ENCODE measurements at places on chromosomes 16 and 17. TPM values are rescaled to one million over a fixed set of nuclear protein-coding genes. Genes with fewer than 3 reads are reported as not detected.
A peak's percentile ranks its signal among the peaks of the same experiment; 100 is the strongest.

GRCh38 chr16:7736138-7736665 lies 403.6 kb downstream of the RBFOX1 start:
- no peak for DNase-seq
- no peak overlapping the region for H3K27ac ChIP-seq
- no peaks in the 10 kb centered on the region for H3K36me3 ChIP-seq

GRCh38 chr17:1711804-1712203 lies 1.6 kb upstream of the TLCD2 start:
- no peaks in the 10 kb centered on the region for H3K27me3 ChIP-seq
- peaks cover 43% of the 10 kb centered on the region for H3K4me1 ChIP-seq
- H3K4me3 ChIP-seq, result peak overlapping the region; percentile 97
- DNase-seq, result no peak
- H3K36me3 ChIP-seq, result peaks cover 32% of the 10 kb centered on the region
- H3K27ac ChIP-seq, result peak overlapping the region; percentile 93

DNA sequence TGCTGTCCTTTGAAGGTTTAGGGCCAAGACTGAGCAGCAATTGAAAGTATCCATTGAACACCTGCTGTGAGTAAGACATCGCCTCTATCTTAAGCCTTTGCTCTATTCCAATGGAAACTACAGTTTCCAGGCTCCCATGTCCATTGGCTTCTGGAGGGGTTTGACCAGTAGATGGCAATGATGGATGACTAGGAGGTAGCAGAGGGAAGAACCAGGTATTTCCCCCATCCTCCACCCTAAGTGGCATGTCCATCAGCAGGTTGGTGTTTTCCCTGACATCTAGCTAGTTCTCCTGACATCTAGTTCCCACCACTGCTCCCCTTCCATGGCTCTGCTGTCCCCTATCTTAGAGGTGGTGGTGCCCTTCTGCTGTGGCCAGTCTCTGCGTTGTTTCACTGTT lies 58.7 kb downstream of the CENPV start:
- H3K36me3 ChIP-seq, result peaks cover 2% of the 10 kb centered on the region
- no peak overlapping the region for H3K4me3 ChIP-seq
- no peaks in the 10 kb centered on the region for H3K4me1 ChIP-seq

DNA sequence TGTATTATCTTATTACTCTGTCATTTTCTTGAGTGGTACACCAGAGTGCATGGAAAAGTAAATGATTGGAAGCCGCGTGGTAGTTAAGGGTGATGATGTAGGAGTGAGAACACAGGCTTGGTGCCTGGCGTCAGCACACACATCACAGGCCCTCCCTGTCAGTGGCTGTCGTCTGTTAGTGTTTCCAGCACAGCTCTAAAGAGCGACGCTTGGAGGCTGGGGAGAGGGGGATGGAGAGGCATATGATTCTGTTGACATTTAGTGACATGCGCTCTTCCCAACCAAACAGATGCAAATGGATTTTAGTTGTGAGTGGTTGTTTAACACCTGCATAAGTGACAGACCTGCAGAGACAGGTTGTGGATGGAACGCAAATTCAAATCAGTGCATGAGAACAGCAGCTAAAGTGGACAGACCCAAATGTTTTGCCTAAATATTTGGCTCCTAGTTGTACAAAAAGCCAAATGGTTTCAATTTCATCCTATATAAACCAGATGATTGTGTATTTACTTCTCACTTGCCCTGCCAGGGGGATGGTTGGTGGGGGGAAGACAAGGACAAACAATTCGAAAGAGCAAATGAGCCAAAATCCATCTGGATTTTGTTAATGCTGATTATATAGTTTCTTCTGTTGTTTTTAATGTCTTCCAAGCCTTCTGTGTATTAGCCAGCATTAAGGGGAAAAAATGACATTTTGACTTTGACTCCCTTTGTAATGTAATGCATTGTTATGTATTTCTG lies 222.3 kb downstream of the WWOX start:
- H3K27ac ChIP-seq, result no peak overlapping the region
- DNase-seq, result no peak
- H3K27me3 ChIP-seq, result no peaks in the 10 kb centered on the region
- H3K4me1 ChIP-seq, result peaks cover 31% of the 10 kb centered on the region
- no peak overlapping the region for H3K4me3 ChIP-seq
- H3K36me3 ChIP-seq, result no peaks in the 10 kb centered on the region

GRCh38 chr17:74325743-74326379 lies at the start of gene KIF19:
KIF19 (plus strand) TSS chr17:74326226; CDS start chr17:74326350, 124 bp downstream.
- H3K27me3 ChIP-seq, result peaks cover 52% of the 10 kb centered on the region
- peaks cover 5% of the 10 kb centered on the region for H3K4me1 ChIP-seq
- no peaks in the 10 kb centered on the region for H3K36me3 ChIP-seq
- DNase-seq, result no peak
- H3K27ac ChIP-seq, result no peak within 1 kb of the TSS
- peak within 1 kb of the TSS; percentile 46 for H3K4me3 ChIP-seq

The OVCA2 gene
- total RNA-seq, result 26.6 TPM

DNA sequence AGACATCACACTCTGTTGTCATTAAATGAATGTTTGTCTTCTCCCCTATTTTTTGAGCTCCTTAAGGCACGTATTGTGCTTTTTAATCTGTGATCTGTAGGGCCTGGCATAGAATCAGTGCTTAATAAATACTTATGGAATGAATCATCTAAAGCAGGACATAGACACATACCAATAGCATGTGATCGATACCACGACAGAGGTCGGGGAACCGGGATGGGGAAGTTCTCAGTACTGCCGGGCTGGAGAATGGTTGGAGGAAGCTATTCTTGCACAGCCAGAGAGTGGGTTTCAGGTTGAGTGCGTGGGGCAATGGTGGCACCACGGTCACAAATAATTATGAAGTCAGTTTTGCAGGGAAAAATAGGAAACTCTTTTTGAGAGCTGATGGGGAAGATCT lies 26.8 kb downstream of the NLRP1 start:
- no peak for DNase-seq
- H3K36me3 ChIP-seq, result peaks cover 6% of the 10 kb centered on the region
- no peaks in the 10 kb centered on the region for H3K27me3 ChIP-seq
- peak overlapping the region; percentile 59 for H3K27ac ChIP-seq
- H3K4me3 ChIP-seq, result no peak overlapping the region

- no peaks in the 10 kb centered on the region for H3K27me3 ChIP-seq
- no peaks in the 10 kb centered on the region for H3K4me1 ChIP-seq
- no peak overlapping the region for H3K4me3 ChIP-seq
- H3K36me3 ChIP-seq, result peaks cover 7% of the 10 kb centered on the region
- H3K27ac ChIP-seq, result no peak overlapping the region
Observed at GRCh38 chr16:4679156-4679849, 14.1 kb upstream of the NUDT16L1 start.

DNA sequence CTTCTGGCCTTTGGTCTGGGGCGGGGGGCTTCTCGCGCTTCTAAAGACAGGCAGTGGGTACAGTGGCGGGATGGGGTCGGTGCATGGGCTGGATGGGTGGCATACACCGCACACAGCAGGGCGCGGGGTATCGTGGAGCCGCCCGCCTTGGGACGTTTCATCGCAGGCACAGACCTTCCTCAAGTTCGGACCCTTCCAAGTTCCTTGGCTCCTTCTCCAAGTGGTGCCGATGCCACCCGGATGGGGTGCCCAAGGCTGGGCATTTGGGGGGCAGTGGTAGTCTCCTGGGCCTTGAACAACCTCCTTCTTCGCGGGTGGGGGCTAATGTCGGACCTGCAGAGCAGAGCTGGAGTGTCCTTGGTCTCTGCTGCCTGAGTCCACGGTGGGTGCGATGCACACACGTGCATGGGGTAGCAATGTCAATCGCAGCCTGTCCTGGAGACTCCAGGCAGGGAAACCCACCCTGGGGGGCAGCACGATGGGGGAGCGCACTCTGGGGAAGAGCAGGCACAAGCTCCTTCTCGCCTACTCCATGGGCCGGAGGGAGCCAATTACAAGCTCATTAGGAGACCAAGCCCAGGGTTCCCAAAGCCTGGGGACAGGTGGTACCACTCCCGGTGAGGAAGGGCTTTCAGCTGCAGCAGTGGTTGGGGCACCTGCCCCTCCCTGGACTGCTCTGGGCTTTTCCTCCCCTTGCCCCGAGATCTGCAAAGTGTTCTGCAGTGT lies 686 bp upstream of the MTSS2 start:
- no peaks in the 10 kb centered on the region for H3K27me3 ChIP-seq
- peak overlapping the region; percentile 64 for H3K4me3 ChIP-seq
- peaks cover 3% of the 10 kb centered on the region for H3K36me3 ChIP-seq
- H3K4me1 ChIP-seq, result peaks cover 71% of the 10 kb centered on the region
- peak; percentile 93 for DNase-seq
- peak overlapping the region; percentile 89 for H3K27ac ChIP-seq

- H3K27ac ChIP-seq, result no peak overlapping the region
- H3K36me3 ChIP-seq, result no peaks in the 10 kb centered on the region
- peaks cover 36% of the 10 kb centered on the region for H3K4me1 ChIP-seq
- no peak for DNase-seq
Observed at GRCh38 chr17:72516772-72517399, 396.1 kb downstream of the SOX9 start.

The KRT28 gene
- total RNA-seq, result not detected

GRCh38 chr17:9519583-9520272 lies 55.9 kb downstream of the STX8 start:
- peaks cover 22% of the 10 kb centered on the region for H3K4me1 ChIP-seq
- H3K27ac ChIP-seq, result no peak overlapping the region
- no peaks in the 10 kb centered on the region for H3K27me3 ChIP-seq
- DNase-seq, result no peak

The EVI2B gene
- 0.21 TPM for total RNA-seq

DNA sequence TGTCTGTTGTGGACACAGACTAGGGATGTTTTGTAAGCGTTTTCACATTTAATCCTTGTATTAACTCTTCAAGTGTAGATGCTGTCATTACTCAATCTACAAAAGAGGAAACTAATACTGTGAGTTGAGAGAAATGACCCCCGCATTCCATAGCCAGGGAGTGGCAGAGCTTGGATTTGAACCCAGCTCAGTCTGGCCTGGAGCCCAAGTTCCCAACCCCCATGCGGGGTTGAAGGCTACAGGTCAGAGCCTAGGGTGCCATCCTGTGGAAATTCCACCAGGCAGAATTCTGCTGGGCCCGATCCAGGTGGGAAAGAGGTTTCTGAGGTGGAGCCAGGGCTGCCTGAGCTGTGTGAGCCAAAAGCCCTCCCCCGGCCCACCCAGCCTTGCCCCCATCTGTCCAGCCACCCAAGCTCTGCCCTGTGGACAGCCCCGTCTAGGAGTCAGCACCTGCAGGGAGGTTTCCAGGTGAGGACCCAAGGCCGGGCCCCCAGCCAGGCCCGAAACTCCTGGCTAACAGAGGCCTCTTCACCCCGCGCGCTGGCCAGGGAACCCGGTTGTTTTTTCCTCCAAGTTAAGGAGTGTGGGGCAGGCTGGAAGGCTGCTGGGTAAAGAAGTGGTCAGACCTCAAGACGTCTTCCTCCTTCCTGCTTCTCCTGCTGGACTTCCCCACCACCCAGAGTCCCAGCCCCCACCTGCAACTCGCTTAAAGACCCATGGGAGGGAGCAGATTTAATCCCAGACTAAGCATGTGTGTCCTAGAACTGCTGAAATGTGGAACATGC lies 5.7 kb downstream of the MMP15 start:
- DNase-seq, result peak; percentile 63
- H3K27ac ChIP-seq, result no peak overlapping the region
- no peaks in the 10 kb centered on the region for H3K27me3 ChIP-seq
- H3K4me1 ChIP-seq, result no peaks in the 10 kb centered on the region
- no peak overlapping the region for H3K4me3 ChIP-seq

GRCh38 chr16:63998-64913 lies 8.2 kb downstream of the RHBDF1 start:
- peaks cover 26% of the 10 kb centered on the region for H3K4me1 ChIP-seq
- no peak overlapping the region for H3K27ac ChIP-seq

DNA sequence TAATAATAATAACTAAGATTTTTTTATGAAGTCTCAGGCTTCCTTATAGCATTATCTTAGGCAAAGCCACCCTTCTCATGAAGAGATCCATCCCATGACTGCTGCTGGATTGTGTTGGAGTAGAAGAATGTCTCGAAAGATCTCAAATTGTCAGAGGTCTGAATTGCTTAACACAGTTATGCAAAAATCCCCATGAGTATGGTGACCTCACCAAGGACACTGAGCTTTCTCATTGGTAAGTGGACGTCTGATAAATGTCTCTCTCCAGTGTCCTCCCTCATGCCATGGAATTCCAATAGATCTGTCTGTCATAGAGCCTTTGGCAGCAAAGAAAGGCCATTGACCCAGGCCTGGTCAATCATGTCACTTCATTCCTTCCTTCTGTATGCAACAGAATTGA lies 264.5 kb downstream of the CDH11 start:
- H3K4me3 ChIP-seq, result no peak overlapping the region
- DNase-seq, result no peak
- peaks cover 2% of the 10 kb centered on the region for H3K36me3 ChIP-seq
- H3K27me3 ChIP-seq, result no peaks in the 10 kb centered on the region
- H3K27ac ChIP-seq, result peak overlapping the region; percentile 80

The MMP28 gene
- 8.6 TPM for total RNA-seq

DNA sequence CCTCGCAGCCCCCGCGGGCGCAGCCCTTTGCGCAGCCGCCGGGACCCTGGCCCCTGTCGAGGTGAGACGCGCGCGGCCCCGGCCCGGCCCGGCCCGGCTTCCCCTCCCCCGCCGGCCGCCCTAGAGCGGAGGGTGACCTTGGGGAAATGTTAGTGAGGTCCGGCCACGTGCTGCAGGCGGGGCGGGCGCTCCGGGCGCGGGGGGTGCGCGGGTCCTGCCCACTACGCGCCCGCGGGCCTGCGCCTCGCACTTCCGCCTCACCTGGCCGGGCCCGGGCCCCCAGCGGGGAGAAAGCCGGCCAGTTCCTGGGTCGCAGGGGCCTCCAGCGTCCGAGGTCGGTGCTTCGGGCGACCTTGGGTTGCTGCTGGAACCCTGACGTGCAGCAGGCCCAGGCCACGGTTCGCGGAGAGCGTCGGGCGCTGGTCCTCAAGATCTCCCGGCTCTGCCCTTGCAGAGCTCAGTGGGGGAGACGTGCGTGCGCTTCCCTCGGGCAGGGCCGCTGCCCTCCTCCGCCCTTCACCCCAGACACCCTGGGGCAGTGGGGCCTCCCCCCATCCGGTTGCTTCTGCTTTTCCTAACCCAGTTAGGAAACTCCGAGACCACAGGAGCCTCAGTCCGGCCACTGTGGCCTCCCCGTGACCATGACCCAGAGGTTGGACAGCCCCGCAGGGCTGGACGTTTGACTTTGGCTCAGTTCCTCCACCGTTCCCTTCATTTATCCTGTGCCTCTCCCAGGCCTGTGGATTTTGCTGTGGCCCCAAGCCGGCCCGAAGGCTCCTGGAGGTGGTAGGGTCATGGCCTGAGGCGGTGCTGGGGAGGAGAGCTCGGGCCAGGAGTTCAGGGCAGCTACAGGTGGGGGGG lies 791 bp downstream of the MCRIP2 start:
- no peak overlapping the region for H3K27ac ChIP-seq
- H3K27me3 ChIP-seq, result no peaks in the 10 kb centered on the region
- DNase-seq, result no peak

All from chondrocyte (in vitro differentiated cells).